ENCODE measurements at places on chromosomes 3 and 15. TPM values are rescaled to one million over a fixed set of nuclear protein-coding genes. Genes with fewer than 3 reads are reported as not detected.

Gene CPEB1
- 40.9 TPM for total RNA-seq

Gene NR2E3
- total RNA-seq = 0.63 TPM

Gene MST1R
- 1.3 TPM for total RNA-seq

Gene TRH
- 2.5 TPM for total RNA-seq

Gene ADGRG7
- not detected for total RNA-seq

Gene GOLGA8T
- not detected for total RNA-seq

Gene MKRN3
- 0.65 TPM for total RNA-seq

DNA sequence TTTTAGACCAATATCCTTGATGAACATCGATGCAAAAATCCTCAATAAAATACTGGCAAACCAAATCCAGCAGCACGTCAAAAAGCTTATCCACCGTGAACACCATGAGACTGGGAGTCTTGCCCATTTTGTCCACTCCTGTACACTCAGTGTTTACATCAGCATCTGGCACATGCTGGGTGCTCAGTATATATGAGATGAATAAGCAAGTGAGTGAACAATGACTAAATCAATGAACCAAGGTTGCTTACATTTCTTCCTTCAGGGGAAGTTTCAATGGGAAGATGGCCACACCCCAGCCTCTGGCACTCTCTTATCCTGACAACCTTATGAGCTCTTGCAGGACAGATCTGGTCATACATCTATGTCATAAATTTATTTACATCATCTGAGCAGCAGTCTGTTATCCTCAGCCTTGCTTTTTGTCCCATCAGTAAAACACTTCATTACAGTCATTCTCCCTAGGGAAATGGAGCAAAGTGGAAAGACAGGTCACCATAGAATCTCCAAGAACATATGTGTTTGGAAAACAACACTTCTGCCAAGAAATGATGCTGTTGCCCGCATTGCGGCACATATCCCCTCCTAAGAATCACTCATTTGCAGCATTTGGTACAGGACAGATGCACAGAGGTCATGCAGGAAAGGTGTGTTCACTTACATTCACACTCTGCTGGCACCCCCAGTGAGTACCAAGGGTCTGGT lies 171.8 kb upstream of the EIF1B start:
- DNase-seq = peak; percentile 95

GRCh38 chr3:187967993-187968392 lies 186.0 kb upstream of the LPP start:
- no peak for DNase-seq

- DNase-seq = no peak
Measured at GRCh38 chr3:129487183-129487867, 41.1 kb upstream of the RHO start.

DNA sequence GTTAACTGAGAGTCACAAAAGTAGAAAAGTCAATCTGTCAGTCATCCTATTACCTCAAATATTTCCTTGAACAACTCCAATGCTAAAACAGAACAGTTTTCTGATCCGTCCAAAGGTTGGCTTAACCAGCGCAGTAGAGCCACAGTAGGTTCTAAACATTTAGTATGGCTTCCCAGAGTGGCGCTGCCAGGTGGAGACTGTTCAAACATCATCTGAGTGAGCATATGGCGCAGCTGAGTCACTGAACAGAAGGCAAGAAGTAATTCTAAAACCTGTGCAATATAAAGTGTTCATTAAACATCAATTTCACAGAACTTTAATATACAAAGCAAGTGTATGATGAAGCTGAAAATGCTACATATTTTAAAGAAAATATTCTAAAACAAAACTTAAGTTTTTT lies 19.9 kb downstream of the CIP2A start:
- no peak for DNase-seq

DNA sequence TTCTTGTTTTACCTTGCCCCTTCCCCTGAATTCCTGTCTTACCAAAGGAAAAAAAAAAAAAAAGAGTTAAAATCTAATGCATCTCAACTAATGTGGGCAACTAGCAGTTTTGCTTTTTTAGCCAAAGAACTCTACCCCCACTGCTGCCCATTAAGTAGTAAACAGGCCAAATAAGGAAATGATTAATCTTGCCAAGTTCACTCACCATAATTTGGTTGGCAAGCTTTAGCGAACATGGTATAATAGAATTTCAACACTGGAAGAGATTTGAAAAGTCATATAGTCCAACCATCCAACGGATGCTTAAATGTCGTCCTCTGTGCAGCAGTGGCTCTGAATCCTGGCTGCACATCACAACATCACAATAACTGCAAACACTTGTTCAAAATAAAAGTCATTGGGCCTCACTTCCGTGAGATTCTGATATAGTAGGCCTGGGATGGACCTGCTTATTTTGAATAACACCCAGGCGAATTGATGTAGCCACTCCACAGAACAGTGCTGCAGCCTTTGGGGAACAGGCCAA lies 142.0 kb upstream of the UBE2E1 start:
- peak; percentile 57 for DNase-seq

GRCh38 chr3:149343951-149344350 lies 10.5 kb upstream of the TM4SF18 start:
- no peak for DNase-seq

- DNase-seq = no peak
Measured at GRCh38 chr3:196969134-196969659, 564 bp upstream of the PIGZ start.

GRCh38 chr3:16803019-16803418 lies 81.7 kb upstream of the PLCL2 start:
- DNase-seq = no peak
